ENCODE measurements at places on chromosomes 5 and 9.
A peak's percentile ranks its signal among the peaks of the same experiment; 100 is the strongest.

DNA sequence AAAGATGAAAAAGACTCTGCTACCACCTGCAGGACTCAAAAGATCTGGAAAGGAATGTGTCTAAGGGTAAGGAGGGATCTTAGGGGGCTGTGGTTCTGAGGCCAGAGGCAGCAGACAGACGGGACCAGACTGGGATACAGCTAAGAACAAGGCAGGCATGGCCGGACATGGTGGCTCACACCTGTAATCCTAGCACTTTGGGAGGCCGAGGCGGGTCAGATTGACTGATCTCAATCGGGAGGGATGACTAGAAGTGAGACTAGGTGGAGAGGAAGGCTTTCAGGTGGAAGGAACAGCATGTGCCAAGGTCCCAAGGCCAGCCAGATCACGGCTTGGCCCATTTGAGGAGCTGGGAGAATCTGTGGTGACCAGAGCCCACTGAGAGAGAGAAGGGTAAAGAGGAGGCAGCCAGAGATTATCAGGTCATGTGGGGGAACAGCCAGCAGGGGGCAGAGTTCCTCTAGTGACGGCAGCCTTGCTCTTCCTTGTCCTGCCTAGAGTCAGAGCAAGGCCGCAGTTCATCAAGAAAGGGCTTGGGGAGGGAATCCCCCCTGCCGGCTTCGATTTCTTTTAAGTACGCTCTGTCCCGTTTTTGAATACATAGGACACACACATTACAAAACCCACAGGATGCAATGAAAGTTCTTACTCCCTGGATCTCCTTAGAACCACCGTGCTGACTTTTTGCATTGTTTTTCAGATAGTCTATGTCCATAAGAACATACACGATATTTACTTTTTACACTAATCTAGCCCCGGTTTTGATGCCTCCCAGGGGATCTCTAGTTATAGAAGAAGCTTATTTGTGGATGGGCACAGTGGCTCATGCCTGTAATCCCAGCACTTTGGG lies 2.6 kb upstream of the OLFML2A start:
- DNase-seq, result peak; percentile 82

DNA sequence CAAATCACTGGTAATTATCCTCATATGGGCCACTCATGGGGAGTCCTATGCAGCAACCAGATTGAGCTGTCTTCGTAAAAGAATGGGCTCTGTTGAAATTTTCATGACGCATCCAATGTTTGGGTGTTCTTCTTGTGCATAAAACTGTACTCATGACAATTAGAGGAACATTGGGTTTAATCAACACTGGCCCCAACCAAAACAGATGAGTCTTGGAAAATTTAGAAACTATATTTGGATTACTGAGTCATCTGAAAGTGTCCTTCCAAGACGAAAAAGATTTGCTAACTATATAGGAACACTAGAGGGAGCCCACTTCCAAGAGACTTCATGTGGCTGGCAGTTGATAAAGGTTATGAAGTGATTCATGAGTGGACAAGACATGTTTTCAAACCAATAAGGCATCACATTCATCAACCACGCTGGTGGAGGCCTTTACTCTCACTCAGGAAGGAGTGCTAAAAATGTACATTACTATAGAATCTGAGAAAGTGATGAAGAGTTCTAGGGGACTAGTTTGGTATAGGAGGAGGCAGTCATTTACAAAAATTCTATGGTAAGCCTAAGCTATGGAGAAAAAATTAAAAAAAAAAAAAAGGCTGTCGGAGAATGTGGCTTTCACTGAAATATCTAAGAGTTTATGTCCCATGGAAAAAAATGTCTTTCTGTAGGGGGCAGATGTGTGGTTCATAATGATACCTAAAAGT lies 313.5 kb downstream of the PRDM9 start:
- DNase-seq, result no peak

DNA sequence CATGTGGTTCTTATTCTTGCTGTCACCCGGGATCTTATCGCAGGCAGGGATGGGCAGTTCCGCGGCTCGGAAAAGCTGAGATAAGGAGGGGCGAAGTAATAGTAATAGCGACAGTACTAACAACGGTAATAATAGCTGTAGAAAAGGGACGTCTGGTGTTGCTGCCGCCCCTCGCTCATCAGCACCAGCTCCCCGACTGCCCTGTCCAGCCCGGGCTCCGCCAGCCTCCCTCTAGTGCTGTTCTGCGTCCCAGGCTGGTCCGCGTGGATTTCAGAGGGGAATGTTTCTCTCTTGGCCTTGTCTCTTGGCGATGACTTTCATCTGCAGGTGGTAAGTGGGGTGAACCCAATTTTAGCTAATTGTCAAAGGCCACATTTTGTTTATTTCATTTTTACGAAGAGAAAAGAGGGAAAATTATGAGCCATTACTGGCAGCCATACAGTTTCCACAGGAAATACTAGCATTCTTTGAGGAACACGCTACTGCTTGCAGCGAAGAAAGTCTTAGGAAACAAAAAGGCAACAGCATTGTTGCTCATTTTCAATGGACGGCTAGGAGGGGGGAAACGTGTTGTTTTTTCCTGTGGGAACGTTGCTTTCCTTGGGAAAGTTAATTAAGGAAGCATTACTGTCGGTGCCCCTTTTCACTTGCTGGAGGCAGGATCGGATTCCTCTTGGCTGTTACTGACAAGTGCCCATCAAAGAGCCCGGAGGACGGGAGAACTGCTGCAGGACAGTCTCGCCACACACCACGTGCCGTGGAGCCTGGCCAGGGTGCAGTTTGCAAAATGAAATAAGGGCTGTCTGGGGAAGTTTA lies 762 bp downstream of the SNCAIP start:
- DNase-seq, result no peak

GRCh38 chr9:136634904-136635303 lies 27.8 kb upstream of the EGFL7 start:
- DNase-seq, result no peak

DNA sequence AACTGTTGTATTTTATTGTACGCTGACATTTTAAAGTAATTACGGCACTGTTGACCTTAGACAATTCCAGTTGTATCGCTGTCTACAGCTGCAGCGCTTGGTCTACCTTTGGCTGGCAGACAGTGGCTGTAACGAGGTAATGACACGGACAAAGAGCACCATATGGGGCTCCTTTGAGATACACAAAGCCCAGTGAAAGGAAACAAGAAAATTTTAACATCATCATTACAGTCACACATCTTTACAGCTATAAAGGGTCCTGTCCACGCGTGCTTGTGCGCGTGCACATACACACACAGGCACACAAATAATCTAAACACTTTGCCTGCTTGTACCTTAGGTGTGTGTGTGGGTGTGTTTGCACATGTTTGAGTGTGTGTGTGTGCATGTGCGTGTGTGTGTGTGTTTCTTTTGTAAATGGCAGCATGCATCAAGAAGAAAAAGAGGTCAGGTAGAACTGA lies 946.0 kb downstream of the NR2F1-AS1 start:
- no peak for DNase-seq

GRCh38 chr5:135829681-135830383 lies 4.6 kb upstream of the SLC25A48 start:
- DNase-seq, result no peak

GRCh38 chr5:129899454-129899853 lies 4.8 kb upstream of the CHSY3 start:
- no peak for DNase-seq

- DNase-seq, result no peak
Observed at GRCh38 chr5:58640011-58640410, 57.1 kb downstream of the RAB3C start.

DNA sequence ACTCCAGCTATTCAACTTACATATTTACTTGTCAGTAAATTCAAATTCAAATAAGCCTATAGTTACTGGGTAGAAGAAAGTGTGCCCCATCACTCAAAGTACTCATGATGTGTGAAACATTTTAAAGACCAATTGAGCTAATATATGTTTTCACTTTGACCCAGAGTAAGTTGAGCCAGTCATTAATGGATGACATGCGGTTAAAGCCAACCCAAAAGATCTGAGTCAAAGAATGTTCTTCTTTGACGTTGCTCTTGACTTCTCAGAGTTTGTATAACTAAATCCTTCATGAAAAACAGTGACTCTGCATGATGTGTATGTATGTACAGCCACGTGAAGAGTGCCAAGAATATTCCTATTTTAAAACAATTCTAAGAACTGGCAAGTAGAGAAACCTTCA lies 237.4 kb downstream of the NR2F1-AS1 start:
- no peak for DNase-seq

- DNase-seq, result peak; percentile 78
Observed at GRCh38 chr5:112737463-112738190, at the start of gene APC. Gene APC (plus strand): TSS chr5:112737885. CDS start chr5:112754891, 17,006 bp downstream.

DNA sequence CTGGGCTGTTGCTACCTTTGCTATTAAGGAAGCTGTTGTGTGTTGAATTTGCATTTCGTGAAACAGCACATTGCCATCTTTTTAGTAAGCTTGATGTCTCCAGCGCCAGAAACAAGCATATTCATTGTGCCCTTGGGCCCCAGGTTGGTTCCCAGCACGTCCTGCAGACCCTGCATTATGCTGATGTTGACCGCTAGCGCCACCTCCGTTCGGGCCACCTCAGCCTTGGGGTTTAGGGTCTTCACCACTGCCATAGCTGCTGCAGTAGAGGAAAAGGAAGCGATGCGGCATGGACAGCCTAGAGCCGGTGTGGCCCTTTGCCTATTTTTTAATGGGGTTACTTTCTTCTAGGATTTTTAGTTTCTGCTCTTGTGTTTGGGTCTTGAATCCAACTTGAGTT lies 23.8 kb upstream of the OTULIN start:
- DNase-seq, result no peak

DNA sequence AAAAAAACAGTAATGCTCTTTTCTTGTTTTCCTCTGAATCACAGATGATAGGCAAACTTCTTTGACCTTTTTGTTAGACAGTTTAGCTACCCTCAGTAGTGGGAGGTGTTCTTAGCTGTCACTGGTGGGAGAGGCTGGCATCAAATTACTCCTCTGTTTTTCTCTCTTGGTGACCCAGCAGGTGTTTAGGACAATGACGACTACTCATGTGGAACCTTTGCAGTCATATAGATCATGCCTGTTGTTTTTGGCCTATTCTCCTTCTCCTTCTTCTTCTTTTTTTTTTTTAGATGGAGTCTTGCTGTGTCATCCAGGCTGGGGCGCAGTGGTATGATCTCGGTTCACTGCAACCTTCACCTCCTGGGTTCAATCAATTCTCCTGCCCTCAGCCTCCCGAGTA lies 15.4 kb upstream of the NPR2 start:
- DNase-seq, result no peak

DNA sequence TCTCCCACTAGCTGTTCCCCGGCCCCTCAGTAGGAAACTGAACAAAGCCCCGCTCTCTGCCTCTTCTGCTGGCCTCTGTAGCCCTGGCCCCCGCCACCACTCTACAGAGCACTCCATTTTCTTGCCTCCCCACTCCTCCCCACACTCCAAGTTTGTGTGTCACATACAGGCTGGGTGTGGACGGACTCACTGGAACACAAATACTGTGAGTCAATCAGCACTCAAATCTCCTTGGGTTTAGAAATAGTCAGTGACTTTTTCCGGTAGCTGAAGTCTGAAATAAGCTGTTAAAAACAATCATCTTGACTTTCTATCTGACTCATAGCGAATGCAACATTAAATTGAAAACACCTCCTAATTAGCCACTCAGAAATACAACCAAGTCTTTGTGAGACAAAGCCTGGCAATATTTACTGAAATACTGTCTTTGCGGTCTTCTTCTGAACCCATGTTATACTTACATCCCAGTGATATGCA lies 122.5 kb downstream of the LHFPL2 start:
- peak; percentile 25 for DNase-seq

GRCh38 chr5:54643685-54644106 lies 126.1 kb downstream of the SNX18 start:
- no peak for DNase-seq

DNA sequence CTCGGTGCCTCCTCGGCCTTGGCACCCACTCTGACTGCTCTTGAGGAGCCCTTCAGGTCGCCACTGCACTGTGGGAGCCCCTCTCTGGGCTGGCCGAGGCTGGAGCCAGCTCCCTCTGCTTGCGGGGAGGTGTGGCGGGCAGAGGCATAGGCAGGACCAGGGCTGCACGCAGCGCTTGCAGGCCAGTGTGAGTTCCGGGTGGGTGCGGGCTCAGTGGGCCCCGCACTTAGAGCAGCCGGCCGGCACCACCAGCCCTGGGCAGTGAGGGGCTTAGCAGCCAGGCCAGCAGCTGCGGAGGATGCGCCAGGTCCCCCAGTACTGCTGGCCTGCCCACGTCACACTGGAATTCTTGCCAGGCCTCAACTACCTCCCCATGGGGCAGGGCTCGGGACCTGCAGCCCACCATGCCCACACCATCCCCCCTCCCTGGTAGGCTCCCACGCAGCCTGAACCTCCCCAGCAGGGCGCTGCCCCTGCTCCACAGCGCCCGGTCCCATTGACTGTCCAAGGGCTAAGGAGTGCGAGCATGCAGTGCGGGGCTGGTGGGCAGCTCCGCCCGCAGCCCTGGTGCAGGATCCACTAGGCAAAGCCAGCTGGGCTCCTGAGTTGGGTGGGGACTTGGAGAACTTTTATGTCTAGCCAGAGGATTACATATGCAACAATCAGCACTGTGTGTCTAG lies 602.9 kb upstream of the ST8SIA4 start:
- no peak for DNase-seq
